ENCODE measurements at places on chromosomes 4 and X.

- DNase-seq = no peak
Observed at GRCh38 chr4:147596377-147596776, 20.8 kb upstream of the TMEM184C start.

DNA sequence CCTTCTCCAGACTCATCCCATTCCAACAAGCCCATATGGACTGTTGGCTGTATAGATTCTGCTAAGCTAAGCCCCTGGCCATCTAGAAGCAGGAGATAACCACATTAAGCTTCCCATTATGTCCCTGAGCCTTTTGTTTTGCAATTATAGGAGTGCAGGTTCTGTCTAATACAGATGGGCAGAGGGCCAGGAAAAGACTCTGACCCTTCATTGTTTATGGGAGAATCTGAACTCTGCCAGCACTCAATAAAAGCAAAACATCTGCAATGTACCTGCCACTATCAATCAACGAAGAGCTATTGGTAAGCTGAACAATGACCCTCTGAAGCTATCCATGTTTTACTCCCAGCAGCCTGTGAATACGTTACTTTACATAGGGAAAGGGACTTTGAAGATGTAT lies 207.3 kb upstream of the CLNK start:
- DNase-seq = no peak

GRCh38 chr4:113141901-113142346 lies 92.5 kb downstream of the ANK2 start:
- no peak for DNase-seq

- DNase-seq = no peak
Observed at GRCh38 chr4:157992038-157992705, 180.7 kb downstream of the GASK1B start.

GRCh38 chr4:56799161-56799759 lies 22.2 kb downstream of the SPINK2 start:
- no peak for DNase-seq

DNA sequence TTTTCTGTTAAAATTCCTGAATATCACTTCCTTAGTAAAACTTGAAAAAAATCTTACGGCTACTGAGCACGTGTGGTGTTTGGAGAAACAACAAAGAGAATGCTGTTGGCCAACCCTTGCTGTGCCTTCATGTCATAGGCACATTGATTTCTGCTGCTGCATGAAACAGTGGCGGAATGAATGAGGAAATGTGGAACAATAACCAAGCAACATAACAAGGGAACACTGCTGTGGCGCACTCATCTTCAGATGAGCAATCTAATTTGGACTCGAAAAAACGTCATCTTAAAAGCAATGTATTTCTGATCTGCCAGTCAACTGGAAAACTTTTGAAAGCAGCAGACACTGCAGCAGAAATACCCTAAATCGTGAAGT lies 51.4 kb downstream of the PROM1 start:
- no peak for DNase-seq

- no peak for DNase-seq
Observed at GRCh38 chr4:41069838-41070237, 144.5 kb downstream of the APBB2 start.

DNA sequence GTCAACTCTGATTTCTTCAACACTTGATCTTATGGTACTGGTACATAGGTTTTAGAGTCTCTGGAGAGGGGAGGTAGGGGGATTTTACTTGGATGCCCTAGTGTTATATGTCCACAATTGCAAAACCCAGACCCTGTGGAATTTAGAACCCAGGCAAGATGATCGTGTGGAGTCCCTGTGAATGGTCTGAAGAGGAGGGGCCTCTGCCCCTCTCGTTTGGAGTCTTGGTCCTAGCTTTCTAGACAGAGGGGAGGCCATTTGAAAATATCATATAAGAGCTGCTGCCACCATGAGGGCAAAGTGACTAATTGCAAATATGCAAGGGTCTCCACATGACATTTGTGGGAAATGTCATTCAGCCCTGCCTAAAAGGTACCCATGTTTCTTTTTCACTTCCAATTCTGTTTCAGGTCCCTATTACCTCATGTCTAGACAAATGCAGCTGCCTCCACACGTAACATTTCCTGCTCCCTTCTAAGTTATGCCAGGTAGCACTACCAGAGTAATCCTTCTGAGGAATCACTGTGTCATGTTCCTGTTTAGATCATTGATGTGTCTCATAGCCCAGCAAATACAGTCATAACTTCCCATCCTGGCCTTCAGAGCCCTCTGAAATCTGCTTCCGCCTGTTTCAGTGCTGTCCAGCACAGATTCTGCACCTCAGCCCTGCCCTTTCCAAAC lies 126.8 kb downstream of the KLHL8 start:
- DNase-seq = peak; percentile 20

- no peak for DNase-seq
Observed at GRCh38 chrX:74911494-74911893, 13.8 kb downstream of the NEXMIF start.

DNA sequence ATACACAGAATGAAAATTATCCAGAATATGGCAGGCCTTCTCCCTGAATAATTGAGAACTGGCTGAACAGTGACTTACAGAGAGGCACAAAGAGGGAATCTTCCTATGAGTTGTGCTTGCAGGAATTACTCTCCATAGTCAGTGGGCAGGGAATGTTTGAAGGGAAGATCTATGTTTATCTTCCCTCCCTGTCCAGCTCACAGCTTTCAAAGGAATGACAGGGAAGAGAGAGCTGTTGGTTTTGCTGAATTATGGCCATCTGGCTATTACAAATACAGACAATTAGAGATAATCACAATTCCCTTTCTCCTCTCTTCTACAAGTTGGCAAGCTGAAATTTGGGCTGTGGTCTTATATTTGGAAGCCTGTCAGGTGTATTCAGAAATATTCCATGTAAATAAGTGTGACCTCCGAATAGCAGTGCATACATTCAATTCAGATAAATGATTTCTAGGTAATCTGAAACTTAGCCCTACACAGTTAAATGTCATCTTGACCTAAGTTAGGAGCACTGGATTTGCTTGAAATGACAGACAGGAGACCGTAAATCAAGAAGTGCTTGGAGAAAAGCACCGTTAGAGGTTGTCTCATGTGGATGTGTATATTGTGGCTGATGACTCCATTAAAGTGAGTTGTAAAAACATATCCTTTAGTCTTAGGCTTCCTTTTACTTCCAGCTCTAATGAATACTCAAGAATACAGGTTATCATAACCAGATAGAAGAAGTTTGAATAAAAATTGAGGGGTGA lies 136.8 kb downstream of the C4orf33 start:
- DNase-seq = no peak

- no peak for DNase-seq
Observed at GRCh38 chr4:6092131-6092530, 73.9 kb upstream of the C4orf50 start.

DNA sequence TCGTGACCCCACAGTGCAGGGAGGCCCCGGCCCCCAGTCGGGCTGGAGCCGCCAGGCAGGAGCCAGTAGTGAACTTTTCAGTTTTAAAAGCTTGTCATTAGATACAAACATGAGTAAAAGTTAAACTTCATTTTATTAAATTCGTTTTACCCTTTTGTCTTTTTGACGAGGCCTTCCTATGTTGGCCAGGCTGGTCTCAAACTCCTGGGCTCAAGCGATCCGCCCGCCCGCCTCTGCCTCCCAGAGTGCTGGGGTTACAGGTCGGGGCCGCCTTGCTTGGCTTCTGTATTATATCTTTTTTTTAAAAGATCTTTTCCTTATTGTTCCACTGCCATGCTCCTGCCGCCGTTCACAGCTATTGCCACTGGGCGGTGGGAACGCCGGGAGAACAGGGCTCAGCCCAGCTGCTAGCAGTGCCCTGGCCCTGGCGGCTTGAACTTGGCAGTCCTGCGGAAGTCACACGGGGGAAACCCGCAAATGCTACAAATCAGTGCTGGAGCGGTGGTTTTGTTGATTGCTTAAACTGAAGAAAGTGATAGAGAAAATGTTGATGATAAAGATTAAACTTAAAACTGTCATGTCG lies 968 bp upstream of the NELFA start:
- DNase-seq = no peak

DNA sequence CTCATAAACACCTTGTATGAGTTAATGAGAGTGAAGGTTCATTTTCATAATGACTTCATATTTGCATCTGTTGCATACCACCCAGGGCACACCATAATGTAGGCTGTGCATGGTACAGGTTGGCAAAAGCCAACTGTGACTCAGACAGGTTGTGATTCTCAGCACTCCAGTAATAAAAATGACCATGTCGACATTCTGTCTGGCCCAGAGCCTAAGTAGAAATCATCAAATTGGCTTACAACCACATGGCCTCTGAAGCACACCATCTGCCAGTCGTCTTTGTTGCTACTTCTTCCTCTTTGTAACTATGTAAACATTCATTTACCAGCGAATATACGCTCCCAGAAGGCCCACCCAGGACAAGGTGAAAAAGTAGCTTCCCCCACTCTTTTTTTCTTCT lies 459.5 kb downstream of the GASK1B start:
- DNase-seq = no peak

DNA sequence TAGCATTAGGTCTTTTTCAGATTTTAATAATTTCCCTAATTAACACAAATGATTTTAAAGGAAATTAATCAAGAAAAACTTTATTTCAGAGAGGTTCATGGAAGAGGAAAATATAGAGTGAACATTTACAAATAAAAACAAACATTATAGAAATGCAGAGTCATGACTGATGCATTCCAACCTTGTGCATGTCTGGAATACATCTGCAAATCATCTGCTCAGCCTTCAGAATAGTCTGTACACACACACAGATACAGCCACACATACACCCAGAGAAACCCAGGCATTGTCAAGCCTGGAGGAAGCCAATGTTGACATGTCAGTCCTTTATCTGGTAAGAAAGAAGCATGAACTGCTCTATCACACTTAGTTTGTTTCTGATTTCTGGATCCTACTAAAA lies 61.3 kb upstream of the NFKB1 start:
- no peak for DNase-seq

- DNase-seq = no peak
Observed at GRCh38 chr4:26367811-26368210, 47.0 kb downstream of the RBPJ start.

GRCh38 chr4:34950926-34951325 lies 1293.4 kb downstream of the ARAP2 start:
- DNase-seq = no peak

DNA sequence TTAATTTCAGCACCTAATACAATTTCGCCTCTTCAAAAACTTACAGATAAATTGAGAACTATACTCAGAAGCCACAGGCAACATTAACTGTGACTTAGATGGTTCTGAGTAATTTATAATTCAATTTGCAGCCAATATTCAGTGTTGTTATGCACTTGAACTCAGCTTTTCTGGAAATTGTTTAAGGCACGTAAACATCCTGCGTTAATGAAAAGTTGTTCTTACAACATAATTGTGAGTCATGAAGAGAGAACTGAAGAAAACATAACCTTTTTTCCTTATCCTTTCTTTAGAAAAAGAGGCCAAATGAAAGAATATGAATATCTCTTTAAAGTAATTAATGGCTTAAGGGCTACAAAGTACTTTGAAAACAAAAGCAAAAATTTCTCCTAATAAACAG lies 16.6 kb upstream of the H2AZ1 start:
- no peak for DNase-seq

DNA sequence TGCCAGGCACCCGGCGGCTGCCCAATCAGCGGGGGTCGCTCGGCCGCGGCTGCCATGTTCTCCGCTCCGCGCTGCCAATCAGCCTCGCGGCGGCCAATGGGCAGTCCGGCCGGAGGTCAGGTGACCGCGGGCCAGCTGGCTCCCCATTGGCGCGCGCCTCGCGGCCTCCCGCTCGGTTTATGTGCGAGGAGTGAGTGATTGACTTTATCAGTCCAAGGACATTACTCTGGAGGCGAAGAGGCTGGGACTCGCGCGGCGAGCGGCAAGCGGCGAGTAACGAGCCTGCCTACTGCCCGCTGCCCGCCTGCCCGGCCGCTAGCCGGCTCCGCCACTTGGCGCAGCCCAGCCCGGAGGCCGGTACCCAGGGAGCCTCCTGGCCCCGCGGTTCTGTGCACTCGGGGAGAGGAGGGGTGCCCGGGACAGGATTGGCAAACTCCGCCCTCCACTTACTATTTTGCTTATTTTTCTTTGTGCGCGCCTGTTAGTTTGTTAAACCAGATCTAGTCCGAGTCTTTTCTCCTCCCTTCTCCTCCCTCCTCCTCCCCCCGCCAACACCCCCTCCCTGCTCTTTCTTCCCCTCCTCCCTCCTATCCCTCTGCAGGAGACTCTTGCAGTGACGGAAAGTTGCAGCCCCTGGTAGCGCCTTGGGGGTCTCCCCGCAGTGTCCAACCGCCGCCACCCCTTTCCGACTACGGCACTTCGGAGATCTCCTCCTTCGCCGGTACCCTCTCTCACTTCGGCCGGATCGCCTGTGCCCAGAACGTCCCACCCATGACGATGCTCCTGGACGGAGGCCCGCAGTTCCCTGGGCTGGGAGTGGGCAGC lies at the start of gene ZIC3:
Gene ZIC3 (plus strand): TSS at position 207 of the 825 bp plus-strand sequence. CDS start 565 bp downstream, at position 772.
- DNase-seq = no peak

- DNase-seq = no peak
Observed at GRCh38 chrX:6813836-6814370, 279.0 kb upstream of the VCX3A start.

GRCh38 chr4:185227131-185227551 lies 17.7 kb downstream of the SNX25 start:
- no peak for DNase-seq

- DNase-seq = no peak
Observed at GRCh38 chrX:151402719-151403390, 5.8 kb downstream of the VMA21 start.

DNA sequence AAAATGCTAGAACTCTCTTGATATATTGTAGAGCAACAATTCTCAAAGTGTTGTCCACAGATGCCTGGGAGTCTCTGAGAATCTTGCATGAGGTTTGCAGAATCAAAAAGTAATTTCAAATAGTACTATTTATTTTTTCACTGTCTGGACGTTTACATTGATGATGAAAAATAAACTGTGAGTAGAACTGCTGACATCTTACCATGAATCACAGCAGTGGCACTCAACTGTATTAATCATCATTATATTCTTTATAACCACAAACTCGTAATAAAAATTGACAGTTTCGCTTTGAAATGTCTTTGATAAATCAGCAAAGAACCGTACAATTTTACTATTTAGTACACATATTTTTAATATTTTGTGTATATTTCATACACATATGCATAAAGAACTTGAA lies 94.5 kb downstream of the NAF1 start:
- DNase-seq = no peak

GRCh38 chr4:127856813-127857447 lies 23.8 kb upstream of the PLK4 start:
- no peak for DNase-seq

DNA sequence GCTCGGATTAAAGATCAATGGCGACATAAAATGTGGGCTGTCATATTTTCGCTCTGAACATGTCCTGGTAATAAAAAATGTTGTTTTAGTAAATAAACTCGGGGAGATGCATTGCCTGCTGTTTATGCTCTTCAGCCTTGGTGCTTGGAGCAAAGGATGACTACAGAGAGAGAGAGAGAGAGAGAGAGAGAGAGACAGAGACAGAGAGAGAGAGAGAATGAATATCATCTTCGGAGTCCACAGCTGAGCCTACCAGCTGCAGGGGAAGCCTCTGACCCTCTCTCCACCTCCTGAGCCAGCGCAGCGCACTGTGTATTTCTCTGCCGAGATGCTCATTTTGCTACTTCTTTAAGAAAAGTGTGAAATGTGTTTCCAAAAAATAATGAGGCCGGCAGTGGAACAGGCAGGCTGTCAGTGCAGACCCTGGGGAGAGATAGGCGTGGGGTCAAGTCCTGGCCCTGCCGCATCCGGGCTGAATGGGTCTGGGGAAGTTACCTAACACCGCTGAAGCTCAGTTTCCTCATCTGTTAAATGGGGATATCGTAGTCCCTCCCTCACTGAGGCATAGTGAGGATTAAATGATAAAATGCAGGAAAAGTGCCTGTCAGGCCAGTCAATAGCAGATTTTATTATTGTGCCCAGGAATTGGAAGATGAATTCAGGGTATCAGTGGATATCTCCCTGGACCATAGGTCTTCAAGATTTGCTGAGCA lies 58.5 kb upstream of the LGI2 start:
- DNase-seq = no peak

Data from stimulated activated CD8-positive, alpha-beta memory T cell treated with anti-CD3 and anti-CD28 coated beads, Interleukin-2, amount 100 ng/mL, for 1 hour (primary cell).